Activated T-cell treated with anti-CD3 and anti-CD28 coated beads, Interleukin-2, amount 50 U/mL, for 48 hours (primary cell): ENCODE measurements at places on chromosomes 16 and 17.

GRCh38 chr17:5003214-5003867, 5.6 kb downstream of the KIF1C start:
- DNase-seq: no peak

- no peak for DNase-seq
These were observed 167.8 kb downstream of the RBFOX3 start for GRCh38 chr17:79443026-79443425.

DNA sequence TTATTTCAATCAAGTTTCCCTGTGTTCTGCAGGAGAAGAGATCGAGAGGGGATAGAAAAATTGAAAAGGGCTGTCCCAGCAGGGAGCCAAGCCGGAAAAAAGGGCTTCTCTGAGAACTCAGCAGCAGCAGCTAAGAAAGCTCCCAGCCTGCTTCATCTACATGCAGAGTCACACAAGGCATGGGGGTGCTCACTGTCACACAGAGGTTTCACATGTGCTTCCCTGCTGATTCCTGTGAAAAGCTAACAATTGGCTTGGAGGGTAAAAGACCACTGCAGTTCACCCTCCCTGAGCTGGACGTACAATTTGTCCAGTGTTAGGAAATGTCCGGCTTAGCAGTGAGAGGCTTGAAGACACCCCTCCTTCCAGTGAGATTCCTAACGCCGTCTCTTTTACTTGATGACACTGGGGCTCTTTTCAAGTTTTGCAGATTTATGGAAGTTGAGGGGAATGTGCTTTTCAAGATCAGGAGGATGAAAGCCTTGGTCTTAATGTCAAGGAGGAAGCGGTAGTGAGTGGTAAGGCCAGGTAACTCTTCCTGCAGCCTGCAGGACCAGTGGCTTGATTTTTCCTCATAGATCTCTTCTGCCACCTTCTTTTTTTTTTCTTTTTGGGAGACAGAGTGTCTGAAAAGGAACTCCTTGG, 85.6 kb downstream of the WNT3 start:
- no peak for DNase-seq

- no peak for DNase-seq
These were observed 92.8 kb upstream of the TNRC6C start for GRCh38 chr17:77865716-77866115.

DNA sequence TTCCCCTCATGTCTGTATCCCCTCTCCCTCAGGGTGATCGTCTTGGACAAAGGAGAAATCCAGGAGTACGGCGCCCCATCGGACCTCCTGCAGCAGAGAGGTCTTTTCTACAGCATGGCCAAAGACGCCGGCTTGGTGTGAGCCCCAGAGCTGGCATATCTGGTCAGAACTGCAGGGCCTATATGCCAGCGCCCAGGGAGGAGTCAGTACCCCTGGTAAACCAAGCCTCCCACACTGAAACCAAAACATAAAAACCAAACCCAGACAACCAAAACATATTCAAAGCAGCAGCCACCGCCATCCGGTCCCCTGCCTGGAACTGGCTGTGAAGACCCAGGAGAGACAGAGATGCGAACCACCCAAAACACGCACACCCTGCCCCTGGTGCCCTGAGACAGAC, 82.2 kb downstream of the ABCC6 start:
- DNase-seq: no peak

GRCh38 chr16:66002601-66003000, 363.9 kb upstream of the CDH5 start:
- no peak for DNase-seq

GRCh38 chr17:17445925-17446665, 30.7 kb upstream of the MED9 start:
- no peak for DNase-seq

- DNase-seq: no peak
These were observed 45.9 kb upstream of the HS3ST3A1 start for GRCh38 chr17:13647543-13648021.

DNA sequence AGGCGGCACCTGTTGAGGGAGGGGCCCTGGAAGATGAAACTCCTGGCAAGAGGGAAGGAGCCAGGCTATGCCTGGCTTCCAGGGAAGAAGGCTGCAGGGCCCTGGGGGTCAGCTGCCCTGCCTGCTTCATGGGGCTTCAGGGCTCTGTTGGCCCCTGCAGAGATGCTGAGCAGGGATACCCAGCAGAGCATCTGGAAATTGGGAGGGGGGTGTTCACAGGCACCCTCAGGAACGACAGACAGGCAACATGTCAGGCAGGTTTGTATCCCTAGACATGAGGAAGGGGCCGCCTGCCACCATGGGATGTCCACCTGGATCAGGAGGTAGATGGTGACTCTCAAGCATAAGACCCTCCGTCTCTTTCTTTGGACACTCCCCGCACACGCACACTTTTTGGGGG, 13.8 kb upstream of the ZNF423 start:
- no peak for DNase-seq

- no peak for DNase-seq
These were observed 72.8 kb downstream of the AMFR start for GRCh38 chr16:56352351-56353053.

- DNase-seq: peak; percentile 14
These were observed 4.5 kb upstream of the SAMD14 start for GRCh38 chr17:50134206-50135110.

DNA sequence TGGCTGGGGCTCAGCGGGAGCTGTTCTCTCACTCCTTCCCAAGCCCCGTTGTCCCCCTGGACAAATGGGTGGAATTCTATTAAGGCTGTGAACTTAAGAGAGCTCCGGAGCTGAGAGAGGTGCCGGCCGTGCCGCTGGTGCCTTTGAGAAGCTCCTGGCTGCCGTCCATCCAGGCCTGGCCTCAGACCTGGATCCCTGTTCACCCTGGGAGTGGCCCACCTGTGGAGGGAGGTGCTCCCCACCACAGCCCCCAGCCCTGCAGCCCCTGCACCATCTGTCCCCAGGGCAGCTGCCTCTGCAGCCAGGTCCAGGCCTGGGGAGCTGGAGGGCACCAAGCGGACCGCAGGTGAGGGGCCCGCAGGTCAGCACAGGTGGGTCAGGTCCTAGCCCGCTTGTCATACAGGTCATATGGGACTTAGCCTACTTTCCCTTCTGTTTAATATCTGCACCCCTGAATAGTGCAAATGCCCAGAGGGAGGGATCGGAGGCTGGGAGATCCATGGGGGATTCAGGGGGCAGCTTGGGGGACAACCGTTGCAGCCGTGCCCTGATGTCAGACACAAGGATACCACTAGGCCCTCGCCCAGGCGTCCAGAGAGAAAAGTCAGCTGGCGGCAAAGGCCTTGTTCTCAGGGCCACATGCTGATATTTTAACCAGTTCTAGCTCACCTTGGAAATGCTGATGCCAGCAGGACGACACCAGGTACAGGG, 15.2 kb upstream of the METRNL start:
- DNase-seq: no peak

GRCh38 chr16:11619327-11619851, 32.7 kb upstream of the LITAF start:
- DNase-seq: no peak

- DNase-seq: no peak
These were observed 595.6 kb upstream of the KIF2B start for GRCh38 chr17:53227111-53227510.

DNA sequence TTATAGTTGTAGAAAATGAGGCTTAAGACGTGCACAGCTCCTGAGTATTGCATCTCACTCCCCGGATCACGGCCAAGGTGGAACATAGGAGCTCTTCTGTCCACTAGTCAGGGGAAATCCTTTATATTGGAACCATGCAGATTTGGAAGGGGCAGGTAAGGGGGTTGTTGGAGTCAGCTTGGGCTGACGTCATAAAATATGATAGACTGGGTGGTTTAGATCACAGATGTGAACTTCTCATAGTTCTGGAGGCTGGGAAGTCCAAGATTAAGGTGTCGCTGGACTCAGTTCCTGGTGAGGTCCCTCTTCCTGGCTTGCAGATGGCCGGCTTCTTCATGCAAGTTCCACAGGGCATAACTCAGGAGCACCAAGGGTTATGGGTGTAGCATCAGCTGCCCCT, 5.6 kb downstream of the CACNG4 start:
- no peak for DNase-seq

GRCh38 chr17:21370430-21370829, 5.7 kb upstream of the KCNJ12 start:
- DNase-seq: no peak

DNA sequence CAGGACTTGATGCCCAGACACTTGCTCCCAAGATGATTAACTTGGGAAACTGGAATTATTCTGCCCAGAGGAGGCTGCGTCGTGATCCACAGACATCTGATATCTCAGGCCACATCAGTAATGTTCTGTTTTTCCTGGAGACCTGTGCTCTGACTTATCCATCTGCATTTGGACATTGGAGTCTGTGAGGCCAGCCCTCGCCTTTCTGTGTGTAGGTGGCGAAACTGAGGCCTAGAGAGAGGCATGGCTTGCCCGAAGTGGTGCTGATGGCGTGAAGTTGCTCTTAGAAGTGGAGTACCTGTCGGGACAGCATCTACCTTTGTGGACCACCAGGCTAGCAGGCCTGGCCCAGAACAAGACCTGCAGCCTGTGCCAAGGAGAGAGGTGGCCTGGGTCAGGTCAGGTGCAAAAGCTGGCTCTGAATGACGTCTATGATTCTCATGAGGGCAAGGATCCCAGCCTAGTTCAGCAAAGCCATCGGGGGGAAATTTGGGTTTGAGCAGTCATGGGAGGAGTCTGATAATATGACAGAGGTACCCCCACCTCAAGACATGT, 186.8 kb upstream of the ZNF469 start:
- DNase-seq: no peak

DNA sequence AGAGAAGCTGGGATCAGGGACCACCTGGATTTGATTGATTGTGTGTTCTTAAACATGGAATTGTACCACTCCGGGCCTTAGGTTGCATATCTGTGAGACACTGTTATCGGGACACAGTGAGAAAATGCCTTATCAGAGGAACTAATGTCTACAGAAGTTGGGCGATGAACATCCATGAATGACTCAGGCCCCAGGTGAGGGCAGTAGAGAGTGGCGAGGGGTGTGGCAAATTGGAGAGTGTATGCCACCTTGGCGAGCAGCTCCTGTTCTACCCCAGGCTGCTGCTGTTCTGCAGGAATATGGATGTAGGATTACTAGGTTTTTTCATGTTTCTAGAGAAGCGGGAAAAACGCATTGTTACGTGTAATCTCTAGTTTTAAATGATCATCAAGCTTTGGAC, 38.8 kb downstream of the CLEC16A start:
- no peak for DNase-seq

DNA sequence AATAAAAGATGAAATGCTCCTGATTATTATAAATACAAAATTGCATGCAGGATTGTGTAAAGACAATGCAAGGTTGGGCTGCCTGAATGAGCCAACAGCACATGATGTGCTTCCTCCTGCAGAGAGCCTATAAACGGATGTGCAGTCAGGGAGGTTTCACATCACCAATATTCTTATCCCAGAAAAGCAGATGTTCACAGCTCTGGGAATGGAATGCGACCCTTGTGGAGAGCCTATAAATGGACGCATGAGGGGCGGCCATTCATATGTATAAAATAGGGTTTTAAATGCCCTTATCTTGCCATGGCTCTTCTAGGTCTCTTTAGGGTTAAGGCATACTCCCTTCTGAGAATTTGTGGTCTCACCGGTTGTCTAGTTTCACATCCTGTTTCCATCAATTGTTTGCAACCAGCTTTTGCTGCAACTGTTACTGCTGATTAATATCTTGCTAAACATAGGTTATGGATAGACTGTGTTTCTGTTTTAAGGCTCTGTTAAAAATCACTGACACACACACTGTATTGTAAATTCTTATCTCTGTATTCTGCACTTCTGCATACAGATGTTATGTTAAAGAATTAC, 31.9 kb downstream of the SLFN11 start:
- peak; percentile 28 for DNase-seq

DNA sequence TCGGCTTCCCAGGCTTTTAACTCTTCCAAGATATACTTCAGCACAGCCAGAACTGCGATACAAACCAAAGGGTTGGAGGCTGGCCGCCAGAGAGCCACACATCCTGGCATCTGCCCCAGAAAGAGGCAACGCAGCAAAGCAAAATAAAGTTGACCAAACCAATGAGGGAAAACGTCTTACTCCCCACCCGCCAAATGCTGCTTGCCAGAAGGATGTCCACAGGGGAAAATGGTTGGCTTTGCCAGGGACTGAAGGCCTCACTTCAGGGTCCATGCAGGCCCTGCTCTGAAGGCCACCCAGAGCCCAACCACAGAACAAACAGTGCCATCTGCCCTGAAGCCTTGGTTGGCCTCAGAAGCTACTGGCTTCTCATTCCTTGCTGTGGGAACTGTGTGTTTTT, 15.0 kb downstream of the CACNG1 start:
- peak; percentile 9 for DNase-seq

DNA sequence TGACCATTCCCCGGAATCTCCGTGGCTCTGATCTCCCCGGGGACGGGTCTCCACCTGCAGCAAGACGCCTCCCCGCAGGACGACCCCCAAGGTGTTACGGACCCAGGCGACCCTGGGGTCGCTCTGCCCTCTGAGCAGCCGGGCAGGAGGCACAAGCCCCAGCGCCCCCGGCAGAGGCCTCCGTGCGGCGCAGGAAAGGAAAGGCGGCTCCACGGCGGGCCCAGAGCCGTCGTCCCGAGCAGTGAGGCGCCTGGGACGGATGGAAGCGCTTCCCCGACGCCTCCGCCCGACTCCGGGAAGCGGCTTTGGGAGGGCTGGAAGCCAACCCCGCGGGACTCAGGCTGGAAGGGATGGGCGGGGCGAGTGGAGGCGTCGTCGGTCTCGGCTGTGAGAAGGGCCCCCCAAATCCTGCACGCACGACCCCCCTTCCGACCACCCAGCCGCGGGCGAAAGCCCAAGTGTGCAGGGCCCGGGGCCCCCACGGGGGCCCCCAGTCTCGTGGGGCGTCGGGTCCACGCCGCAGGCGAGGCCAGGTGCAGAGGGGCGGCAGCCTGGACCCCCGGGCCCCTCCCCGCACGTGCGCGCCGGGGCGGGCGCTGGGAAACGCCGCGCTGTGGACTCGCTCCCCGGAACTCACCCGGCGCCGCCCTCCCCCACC, 32.7 kb upstream of the RPH3AL start:
- peak; percentile 44 for DNase-seq

GRCh38 chr16:84659656-84660300, 11.5 kb downstream of the KLHL36 start:
- DNase-seq: no peak

DNA sequence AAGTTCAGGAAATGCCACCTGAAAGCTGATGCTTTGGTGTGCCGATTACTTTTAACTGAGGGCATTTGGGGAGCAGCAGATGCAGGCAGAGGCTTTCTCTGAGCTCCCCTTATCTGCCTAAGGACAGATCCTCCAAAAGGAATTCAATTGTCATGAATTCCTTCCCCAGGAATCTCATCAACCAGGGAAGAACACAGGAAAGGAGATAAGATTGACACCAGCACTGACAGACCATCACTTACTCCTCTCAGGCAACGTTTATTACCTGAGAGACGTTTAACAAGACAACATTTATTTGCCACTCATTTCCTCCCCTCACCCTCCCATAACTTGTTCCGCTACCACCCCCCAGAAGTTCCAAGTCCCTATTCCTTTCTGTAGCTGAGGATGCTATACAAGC, 17.6 kb upstream of the CDRT4 start:
- DNase-seq: no peak

GRCh38 chr17:7046127-7046724, 2.3 kb upstream of the SLC16A11 start:
- DNase-seq: peak; percentile 63
